Right ventricle myocardium inferior (tissue), 1 donor: ENCODE measurements at places on chromosomes 2 and 18.

DNA sequence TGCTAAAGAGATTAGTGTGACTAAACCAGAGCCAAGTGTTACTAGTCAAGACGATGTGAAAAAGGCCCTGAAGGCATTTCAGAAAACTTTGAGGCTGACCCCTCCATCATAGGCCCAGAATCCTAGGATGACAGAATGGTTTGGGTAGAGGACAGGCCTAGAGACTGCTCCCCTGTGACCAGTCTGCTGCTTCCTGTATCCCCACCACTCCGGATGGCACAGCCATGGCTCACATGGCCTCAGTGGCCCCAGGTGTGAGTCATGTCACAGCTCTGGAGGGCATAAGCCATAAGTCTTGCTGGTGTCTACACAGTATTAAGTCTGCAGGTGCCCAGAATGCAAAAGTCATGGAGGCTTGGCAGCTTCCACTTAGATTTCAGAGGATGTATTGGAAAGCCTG, 12.4 kb upstream of the STAT1 start:
- DNase-seq, result no peak

DNA sequence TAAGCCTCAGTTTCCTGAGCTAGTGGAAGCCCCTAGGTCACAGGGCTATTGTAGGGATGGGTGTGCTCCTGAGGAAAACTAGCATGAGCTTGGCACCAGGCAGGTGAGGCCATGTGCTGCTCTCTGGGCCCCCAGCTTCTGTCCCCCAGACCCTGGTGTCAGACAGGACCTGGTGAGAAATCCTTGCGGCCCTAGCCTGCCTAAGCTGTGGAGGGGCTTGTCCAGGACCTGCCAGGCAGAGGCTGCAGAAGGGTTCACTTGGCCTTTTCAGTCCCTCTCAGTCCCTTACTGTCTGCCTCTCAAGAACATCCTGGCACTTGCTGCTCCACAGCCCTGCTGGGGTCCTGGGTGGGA, 58.4 kb downstream of the ZFP36L2 start:
- no peak for DNase-seq

- DNase-seq, result peak; percentile 50
Observed at GRCh38 chr2:219466816-219467735, 31.6 kb upstream of the GMPPA start.

- no peak for DNase-seq
Observed at GRCh38 chr2:727071-727470, 49.9 kb upstream of the TMEM18 start.

GRCh38 chr2:59314031-59314766, 1073.1 kb upstream of the FANCL start:
- no peak for DNase-seq

DNA sequence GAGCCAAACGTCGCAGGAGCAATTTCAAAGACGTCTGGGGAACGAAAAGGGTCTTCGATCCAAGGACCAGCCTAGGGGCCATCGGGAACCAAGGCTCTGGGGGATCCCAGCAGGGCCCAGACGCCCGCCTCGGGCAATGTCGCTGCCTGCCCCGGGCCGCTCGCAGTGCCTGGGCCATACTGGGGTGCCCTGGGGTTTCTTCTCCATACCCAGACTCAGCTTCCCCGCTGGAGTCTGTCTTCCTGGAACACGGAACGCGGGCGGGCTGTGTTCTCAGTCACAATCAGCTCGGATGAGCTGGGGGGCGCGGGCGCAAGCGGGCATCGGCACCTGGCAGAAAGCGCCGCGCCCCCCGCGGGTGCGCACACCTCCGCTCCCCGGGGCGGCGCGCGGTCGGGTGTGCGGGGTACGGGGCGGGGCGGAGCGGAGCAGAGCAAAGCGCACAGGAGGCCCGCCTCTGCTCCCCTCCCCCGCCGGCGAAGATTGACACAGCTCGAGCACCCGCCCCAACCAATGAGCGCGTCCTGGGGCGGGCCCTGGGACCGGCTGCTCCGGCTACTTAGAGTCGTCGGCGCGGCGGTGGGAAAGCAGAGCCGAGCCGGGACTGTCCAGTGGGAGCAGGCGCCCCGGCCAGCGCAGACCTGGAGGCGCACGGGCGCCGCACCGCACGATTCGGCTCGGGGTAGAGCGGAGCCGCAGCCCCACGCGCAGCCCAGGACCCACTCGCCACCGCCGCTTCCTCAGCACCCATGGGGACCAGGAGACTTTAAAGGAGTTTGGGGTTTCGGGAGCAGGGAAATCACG, at the start of gene LRATD1:
LRATD1 (plus strand) TSS at position 585 of the 804 bp plus-strand sequence. CDS start 1,263 bp downstream, outside the sequence.
- peak; percentile 84 for DNase-seq

DNA sequence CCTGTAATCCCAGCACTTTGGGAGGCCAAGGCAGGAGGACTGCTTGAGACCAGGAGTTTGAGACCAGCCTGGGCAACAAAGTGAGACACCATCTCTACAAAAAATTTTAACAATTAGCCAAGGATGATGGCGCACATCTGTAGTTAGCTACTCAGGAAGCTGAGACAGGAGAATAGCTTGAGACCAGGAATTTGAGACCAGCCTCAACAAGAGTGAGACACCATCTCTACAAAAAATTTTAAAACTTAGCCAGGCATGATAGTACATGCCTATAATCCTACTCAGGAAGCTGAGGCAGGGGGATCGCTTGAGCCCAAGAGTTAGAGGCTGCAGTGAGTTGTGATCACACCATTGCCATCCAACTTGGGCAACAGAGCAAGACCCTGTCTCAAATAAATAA, 7.0 kb downstream of the MEMO1 start:
- DNase-seq, result no peak

DNA sequence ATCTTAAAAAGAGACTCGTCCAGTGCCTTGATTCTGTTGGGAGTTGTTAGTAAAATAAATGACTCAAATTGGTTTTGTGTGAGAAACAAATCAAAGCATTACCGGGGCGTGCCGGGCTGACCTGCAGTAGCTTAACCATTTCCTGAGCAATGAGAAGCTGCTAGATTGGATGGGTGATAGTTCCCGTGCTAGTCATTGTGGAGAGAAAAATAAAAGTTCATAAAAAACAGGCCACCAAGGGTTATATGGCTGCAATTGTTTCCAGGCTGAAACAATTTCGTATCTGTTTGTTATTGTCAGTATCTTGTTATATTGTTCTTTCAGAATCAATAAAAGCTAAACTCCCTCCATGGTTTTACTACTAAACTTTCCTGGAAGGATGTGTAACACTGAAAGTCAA, 314.4 kb downstream of the MTX2 start:
- no peak for DNase-seq

DNA sequence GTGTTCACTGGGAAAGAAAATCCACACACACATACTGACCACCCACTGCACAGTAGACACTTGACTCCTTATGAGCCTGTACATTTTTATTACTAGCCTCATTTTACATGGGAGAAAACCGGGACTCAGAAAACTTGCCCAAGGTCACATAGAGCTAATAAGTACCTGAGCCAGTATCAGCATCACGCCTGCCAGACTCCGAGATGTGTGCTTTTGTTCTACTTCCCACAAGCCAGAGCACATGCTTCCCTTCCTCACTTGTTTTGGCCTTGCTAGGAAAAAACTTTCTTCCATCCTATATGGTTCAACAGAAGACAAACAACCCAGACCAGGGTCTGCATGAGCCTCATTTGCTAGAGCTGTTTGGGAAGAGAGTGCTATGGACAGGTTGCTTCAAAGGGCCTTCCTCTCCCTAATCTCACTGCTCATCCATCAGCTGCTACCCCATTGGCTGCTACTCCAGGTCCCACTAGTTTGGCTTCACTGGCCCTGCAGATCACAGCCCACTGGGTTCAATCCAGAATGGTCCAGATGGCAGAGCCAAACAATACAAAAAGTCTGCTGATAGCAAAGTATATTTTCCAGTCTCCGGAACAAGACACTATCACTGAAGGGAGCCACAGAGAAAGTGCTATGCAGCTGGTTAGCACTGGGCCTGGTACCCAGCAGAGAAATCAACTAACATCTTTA, 63.9 kb downstream of the STK39 start:
- DNase-seq, result no peak

- DNase-seq, result no peak
Observed at GRCh38 chr2:205133544-205133943, 548.8 kb upstream of the NRP2 start.

- DNase-seq, result no peak
Observed at GRCh38 chr2:190320696-190321095, 1.1 kb upstream of the HIBCH start.

DNA sequence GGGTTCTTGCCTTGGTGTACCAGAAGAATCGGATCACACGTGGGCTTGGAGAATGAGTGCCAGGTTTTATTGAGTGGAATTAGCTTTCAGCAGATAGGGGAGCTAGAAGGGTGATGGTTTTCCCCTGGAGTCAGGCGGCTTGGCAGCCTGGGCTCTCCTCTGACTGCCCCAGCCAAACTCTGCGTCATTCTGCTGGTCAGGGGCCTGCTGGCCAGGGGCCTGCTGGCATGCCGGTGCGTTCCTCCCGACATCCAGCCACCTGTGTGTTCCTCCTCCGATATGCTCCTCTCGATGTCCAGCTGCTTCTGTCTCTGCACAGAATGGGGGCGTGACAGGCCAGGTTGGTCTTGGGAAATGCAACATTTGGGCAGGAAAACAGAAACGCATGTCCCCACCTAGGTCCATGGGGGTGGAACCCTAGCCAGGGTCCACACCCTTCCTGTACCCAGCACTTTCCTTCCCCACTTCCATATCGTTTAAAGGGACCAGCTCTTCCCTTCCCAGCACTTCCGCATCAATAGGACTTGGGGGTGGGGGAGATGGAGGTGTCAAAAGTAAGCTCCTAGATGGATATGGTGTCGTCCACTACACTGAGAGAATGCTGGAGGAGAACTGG, 85.3 kb downstream of the VWA3B start:
- DNase-seq, result no peak

GRCh38 chr2:98161186-98161585, 74.2 kb downstream of the VWA3B start:
- no peak for DNase-seq

GRCh38 chr2:204664708-204665121, 119.4 kb downstream of the PARD3B start:
- no peak for DNase-seq

DNA sequence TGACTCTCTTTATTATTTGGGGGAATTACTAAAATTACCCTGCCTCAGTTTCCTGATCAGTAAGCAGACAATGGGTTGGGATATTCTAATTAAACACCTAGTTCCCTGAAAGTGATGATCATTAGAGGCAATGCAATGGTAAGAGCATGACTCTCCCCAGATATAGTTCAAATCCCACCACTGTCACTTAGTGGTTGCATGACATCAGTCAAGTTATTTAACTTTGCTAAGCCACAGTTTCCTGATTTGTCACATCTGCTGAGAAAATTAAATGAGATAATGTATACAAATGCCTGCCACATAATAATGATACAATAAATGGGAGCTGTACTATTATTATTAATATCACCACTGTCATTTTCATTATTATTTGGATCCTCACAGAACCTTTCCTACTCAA, 29.9 kb downstream of the ZEB2 start:
- no peak for DNase-seq

- no peak for DNase-seq
Observed at GRCh38 chr18:63135101-63135500, 184.5 kb downstream of the BCL2 start.

GRCh38 chr2:57850415-57851130, 196.0 kb upstream of the VRK2 start:
- DNase-seq, result no peak

DNA sequence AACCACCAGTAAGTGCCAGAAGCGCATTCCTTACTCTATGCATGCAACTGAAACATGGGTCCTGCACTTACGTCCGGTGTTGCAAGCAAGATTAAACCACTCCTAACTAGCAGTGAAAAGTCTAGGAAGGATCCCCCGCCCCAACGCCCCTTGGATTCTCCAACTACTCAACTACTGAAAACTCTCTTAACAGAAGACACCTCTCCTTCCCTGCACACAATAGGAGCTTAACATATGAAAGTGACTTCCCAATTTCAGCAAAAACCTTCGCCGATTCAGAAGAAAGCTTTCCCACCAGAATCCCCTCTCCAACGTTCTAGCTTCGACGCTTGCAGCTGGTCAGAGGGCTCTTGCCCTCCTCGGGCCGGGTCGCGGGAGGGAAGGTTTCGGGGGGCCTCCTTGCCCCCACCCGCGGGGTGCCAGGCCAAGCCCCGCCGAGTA, 578 bp downstream of the IWS1 start:
- no peak for DNase-seq

DNA sequence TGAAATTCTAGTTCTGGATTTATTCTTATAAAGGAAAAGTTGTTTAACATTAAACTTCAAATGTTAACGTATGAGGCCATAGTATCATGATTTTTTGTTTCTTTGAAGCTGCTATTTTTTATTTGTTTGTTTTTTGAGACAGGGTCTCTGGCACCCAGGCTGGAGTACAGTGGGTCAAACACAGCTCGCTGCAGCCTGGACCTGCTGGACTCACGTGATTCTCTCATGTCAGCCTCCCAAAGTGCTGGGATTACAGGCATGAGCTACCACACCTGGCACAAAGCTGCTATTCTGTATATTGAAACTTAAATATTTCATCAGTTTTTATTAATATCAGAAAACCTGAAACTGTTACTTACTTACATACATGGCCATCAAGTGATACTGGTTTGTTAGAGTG, 89.5 kb upstream of the RPRM start:
- DNase-seq, result no peak

DNA sequence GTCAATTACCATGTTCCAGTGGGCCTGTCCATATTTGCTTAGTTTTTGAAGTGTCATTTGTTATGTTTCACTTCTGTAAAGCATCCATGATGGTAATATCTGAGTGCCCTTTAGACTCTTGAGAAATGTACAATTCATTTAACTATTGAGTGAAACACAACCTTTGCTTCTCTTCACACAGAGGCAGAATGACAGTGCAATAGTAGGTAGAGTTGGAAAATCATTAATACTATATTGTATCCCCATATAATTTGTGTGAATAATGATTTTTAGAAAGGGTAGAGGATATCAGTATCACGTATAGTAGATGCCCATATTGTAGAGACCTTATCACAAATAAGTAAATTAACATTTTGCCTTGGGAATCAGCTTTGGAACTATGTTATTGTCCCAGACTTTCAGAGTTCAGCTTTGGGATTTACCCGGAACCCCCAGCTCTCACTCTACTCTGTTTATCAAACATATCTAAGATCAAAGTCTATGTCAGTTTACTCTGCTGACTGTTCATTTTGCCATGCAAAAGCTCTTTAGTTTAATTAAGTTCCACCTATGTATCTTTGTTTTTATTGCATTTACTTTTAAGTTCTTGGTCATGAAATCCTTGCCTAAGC, 172.7 kb upstream of the NOL4 start:
- DNase-seq, result no peak

- DNase-seq, result no peak
Observed at GRCh38 chr2:21363364-21363763, 239.6 kb downstream of the TDRD15 start.
